ENCODE measurements at places on chromosomes 2 and 18.

DNA sequence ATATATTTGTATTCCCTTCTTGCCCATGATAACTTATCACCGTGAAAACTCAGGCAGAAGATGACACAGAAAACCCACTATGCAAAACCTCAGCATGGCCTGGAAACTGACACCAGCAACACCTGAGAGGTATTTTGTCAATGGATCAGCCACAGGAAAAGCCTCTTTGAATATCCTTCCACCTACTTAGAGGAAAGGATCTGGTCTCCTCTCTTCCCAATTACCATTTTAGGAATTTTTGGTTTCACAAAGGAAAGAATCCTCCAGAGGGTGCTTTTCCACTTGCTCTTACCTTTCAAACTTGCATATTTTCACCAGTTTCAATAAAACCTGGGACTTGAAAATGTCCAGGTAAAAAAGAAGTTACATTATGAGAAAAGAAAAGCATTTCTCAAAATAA, 20.0 kb upstream of the MEIS1 start:
- ATAC-seq, result no peak
- no peak overlapping the region for H3K4me3 ChIP-seq
- H3K4me1 ChIP-seq, result no peaks in the 10 kb centered on the region
- no peak overlapping the region for H3K27ac ChIP-seq
- no peaks in the 10 kb centered on the region for H3K36me3 ChIP-seq

DNA sequence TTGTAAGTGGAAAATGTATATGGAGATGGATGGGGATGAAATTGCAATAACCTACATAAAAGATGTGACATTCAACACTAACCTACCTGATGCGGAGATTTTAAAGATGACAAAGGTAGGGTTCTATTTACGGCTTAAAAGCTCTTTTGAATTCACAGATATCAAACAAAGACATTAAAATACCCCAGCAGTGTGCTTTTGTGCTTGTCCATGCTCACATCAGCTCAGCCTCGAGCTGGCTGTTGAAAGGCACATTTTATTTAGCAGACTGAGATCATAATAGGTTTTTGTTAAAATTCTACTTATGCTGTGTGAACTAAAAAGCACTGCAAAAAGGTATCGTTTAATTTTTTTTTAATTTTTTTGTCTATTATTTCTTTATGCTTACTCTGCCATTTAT, 96.0 kb upstream of the CDCA7 start:
- ATAC-seq, result no peak
- no peak overlapping the region for H3K27ac ChIP-seq
- no peaks in the 10 kb centered on the region for H3K27me3 ChIP-seq
- peaks cover 23% of the 10 kb centered on the region for H3K36me3 ChIP-seq

DNA sequence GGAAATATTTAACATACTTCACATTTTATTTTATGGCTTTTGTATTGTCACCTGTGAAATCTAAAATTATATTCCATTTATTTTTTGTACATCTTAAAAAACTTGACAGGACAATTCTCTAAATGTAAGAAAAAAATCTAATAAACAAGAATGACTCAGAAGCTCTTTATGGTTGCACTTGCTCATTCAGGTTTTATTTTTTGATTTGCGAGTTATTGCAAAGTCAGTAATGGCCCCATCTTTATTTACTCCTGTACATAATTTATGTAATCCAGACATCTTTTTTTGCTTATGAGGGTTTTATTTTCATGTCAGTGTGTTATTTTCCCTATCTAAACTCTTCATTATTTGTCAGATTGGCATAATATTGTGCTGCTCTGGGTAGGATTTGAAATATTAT, 145.1 kb downstream of the MBD5 start:
- H3K27ac ChIP-seq, result no peak overlapping the region
- H3K4me1 ChIP-seq, result no peaks in the 10 kb centered on the region
- H3K27me3 ChIP-seq, result no peaks in the 10 kb centered on the region

GRCh38 chr2:46684661-46685060, 205.3 kb downstream of the TMEM247 start:
- no peaks in the 10 kb centered on the region for H3K27me3 ChIP-seq
- no peak overlapping the region for H3K27ac ChIP-seq
- H3K36me3 ChIP-seq, result no peaks in the 10 kb centered on the region
- ATAC-seq, result no peak

- H3K27ac ChIP-seq, result peak overlapping the region; percentile 54
- ATAC-seq, result no peak
- no peak overlapping the region for H3K4me3 ChIP-seq
- H3K27me3 ChIP-seq, result no peaks in the 10 kb centered on the region
These were observed 3.5 kb downstream of the CTDP1 start for GRCh38 chr18:79682894-79683625.

GRCh38 chr2:69114534-69114933, 101.6 kb downstream of the ANTXR1 start:
- no peak overlapping the region for H3K27ac ChIP-seq
- no peak overlapping the region for H3K4me3 ChIP-seq
- H3K27me3 ChIP-seq, result no peaks in the 10 kb centered on the region
- no peak for ATAC-seq
- no peaks in the 10 kb centered on the region for H3K36me3 ChIP-seq

DNA sequence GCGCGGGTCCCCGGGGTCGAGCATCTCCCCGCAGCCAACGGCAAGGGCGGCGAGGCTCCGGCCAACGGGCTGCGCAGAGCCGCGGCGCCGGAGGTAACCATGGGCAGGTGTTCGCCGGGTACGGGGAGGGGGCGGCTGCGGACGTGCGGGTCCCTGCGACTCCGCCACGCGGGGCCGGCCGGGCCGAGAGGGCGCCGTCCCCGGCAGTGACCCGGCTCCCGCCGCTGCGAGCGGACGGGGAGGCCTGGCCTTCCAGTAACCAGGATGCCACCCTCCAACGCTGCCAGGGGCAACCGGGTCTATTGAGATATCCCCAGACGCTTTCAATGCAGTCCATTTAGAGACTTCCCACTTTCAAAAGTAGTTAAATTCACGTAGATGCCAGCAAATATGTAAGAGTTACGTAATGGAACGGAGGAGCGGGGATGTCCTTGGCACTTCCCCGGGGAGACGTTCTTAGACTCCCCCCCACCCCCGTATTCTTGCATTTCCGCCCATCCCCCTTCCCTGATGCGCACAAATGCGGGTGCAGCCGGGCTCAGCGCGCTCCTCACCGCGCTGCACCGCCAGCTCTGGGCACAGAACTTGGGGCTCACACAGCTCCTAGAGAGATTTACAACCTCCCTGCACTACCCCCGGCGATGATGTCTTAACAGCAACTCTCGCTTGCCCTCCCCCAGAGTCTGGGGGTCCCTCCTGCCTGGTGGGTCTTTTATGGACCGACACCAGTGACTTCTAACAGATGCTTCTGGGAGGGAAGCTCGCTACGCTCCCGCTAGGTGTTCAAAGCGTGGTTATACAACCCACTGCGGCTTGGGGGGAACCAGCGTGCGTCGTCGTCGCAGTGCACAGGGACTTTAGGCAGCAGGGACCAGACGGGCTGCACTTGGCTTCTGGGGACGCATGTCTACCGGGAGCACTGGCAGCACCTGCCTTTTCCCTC, 657 bp downstream of the SGPP2 start:
- H3K27me3 ChIP-seq, result no peaks in the 10 kb centered on the region
- peak overlapping the region; percentile 81 for H3K27ac ChIP-seq
- peaks cover 12% of the 10 kb centered on the region for H3K36me3 ChIP-seq
- peaks cover 52% of the 10 kb centered on the region for H3K4me1 ChIP-seq
- peak overlapping the region; percentile 84 for H3K4me3 ChIP-seq

- ATAC-seq, result no peak
- no peaks in the 10 kb centered on the region for H3K36me3 ChIP-seq
- no peak overlapping the region for H3K27ac ChIP-seq
- no peaks in the 10 kb centered on the region for H3K4me1 ChIP-seq
These were observed 63.0 kb downstream of the GLI2 start for GRCh38 chr2:120798567-120799247.

- ATAC-seq, result no peak
- H3K4me1 ChIP-seq, result peaks cover 66% of the 10 kb centered on the region
- H3K27ac ChIP-seq, result no peak overlapping the region
- no peak overlapping the region for H3K4me3 ChIP-seq
- no peaks in the 10 kb centered on the region for H3K27me3 ChIP-seq
These were observed 20.8 kb downstream of the TTC39C start for GRCh38 chr18:24035316-24035715.

GRCh38 chr2:45889053-45889452, 237.6 kb downstream of the PRKCE start:
- no peaks in the 10 kb centered on the region for H3K36me3 ChIP-seq
- H3K27me3 ChIP-seq, result no peaks in the 10 kb centered on the region
- peak; percentile 91 for ATAC-seq
- peaks cover 82% of the 10 kb centered on the region for H3K4me1 ChIP-seq
- H3K4me3 ChIP-seq, result no peak overlapping the region

GRCh38 chr2:215055891-215056290, 82.5 kb downstream of the ABCA12 start:
- H3K36me3 ChIP-seq, result no peaks in the 10 kb centered on the region
- no peak for ATAC-seq
- no peaks in the 10 kb centered on the region for H3K27me3 ChIP-seq
- no peaks in the 10 kb centered on the region for H3K4me1 ChIP-seq

DNA sequence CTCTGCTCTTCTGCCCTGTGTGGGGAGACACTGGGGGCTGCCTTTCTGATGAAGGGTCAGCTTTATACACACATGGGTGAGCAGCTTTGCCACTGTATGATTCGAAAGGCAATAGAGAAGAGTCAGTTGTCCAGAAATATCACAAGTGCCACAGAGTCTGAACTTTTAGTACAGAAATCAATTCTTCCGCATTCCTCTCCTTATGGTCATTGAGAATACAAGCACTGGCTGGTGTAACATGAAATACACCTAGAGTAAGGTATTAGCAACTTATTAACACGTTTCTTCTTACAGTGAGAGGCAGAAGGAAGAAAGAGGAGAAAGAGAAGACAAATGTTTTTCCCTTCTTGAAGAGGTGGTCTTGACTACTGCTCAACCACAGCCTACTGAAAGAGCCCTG, 579.2 kb downstream of the ZEB2 start:
- H3K27ac ChIP-seq, result no peak overlapping the region
- peaks cover 16% of the 10 kb centered on the region for H3K4me1 ChIP-seq
- peaks cover 45% of the 10 kb centered on the region for H3K27me3 ChIP-seq
- no peak overlapping the region for H3K4me3 ChIP-seq

- H3K36me3 ChIP-seq, result peaks cover under 1% of the 10 kb centered on the region
- peak overlapping the region; percentile 97 for H3K4me3 ChIP-seq
- peaks cover 21% of the 10 kb centered on the region for H3K4me1 ChIP-seq
- no peaks in the 10 kb centered on the region for H3K27me3 ChIP-seq
These were observed 472 bp upstream of the PLEKHM3 start for GRCh38 chr2:208025814-208026184.

DNA sequence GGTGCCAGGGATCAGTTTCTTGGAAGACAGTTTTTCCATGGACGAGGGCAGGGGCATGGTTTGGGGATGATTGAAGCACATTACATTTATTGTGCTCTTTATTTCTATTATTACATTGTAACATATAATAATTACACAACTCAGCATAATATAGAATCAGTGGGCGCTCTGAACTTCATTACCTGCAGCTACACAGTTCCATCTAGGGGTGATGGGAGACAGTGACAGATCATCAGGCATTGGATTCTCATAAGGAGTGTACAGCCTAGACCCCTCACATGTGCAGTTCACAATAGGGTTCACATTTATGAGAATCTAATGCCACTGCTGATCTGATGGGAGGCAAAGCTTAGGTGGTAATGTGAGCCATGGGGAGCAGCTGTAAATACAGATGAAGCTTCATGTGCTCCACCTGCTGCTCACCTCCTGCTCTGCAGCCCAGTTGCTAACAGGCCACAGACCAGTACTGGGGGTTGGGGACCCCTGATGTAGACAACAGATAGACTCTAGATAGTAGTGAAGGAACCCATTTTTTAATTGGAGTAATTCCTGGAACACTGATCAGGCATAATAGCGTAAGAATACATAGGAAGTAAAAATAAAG, 41.5 kb upstream of the MC4R start:
- ATAC-seq, result no peak
- no peaks in the 10 kb centered on the region for H3K4me1 ChIP-seq
- H3K27me3 ChIP-seq, result no peaks in the 10 kb centered on the region
- H3K4me3 ChIP-seq, result no peak overlapping the region
- no peaks in the 10 kb centered on the region for H3K36me3 ChIP-seq
- H3K27ac ChIP-seq, result no peak overlapping the region

GRCh38 chr18:13474336-13474735, 252.0 kb downstream of the FAM210A start:
- no peak for ATAC-seq
- H3K4me1 ChIP-seq, result no peaks in the 10 kb centered on the region
- no peaks in the 10 kb centered on the region for H3K27me3 ChIP-seq
- no peak overlapping the region for H3K4me3 ChIP-seq
- peaks cover 46% of the 10 kb centered on the region for H3K36me3 ChIP-seq

- H3K27ac ChIP-seq, result no peak overlapping the region
- H3K4me3 ChIP-seq, result peak overlapping the region; percentile 16
- H3K27me3 ChIP-seq, result peaks cover 37% of the 10 kb centered on the region
These were observed 302.8 kb downstream of the NCKAP5 start for GRCh38 chr2:133265432-133265949.

GRCh38 chr2:207662203-207662602, 37.0 kb upstream of the METTL21A start:
- H3K27ac ChIP-seq, result peak overlapping the region; percentile 95
- H3K36me3 ChIP-seq, result no peaks in the 10 kb centered on the region
- H3K27me3 ChIP-seq, result no peaks in the 10 kb centered on the region
- H3K4me1 ChIP-seq, result peaks cover 60% of the 10 kb centered on the region
- H3K4me3 ChIP-seq, result peak overlapping the region; percentile 76

DNA sequence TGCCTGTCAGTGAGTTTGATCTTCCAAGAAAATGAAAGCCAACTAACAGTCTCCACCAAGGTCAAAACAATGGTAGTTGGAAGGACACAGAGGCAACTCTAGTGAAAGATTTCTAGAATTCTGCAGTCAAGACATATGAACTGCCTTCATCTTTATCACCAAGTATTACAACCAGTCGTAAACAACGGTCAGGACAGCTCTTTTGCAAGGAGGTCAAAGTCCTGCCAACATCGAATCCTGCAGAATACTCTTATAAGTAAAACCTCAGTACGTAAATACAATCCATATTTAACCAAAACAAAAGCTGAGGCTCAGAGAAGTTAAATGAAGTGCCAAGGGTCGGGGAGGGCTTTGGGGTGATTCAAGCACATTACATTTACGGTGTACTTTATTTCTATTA, 3.1 kb downstream of the FEZ2 start:
- H3K36me3 ChIP-seq, result peaks cover 31% of the 10 kb centered on the region
- no peak overlapping the region for H3K27ac ChIP-seq
- no peaks in the 10 kb centered on the region for H3K27me3 ChIP-seq
- peaks cover 52% of the 10 kb centered on the region for H3K4me1 ChIP-seq
- ATAC-seq, result no peak

- H3K36me3 ChIP-seq, result no peaks in the 10 kb centered on the region
- no peak for ATAC-seq
- no peaks in the 10 kb centered on the region for H3K27me3 ChIP-seq
- no peak overlapping the region for H3K27ac ChIP-seq
- no peaks in the 10 kb centered on the region for H3K4me1 ChIP-seq
- no peak overlapping the region for H3K4me3 ChIP-seq
These were observed 107.6 kb downstream of the LRP2 start for GRCh38 chr2:169254774-169255173.

GRCh38 chr2:224959556-224959955, 82.7 kb downstream of the DOCK10 start:
- no peaks in the 10 kb centered on the region for H3K27me3 ChIP-seq
- peaks cover 83% of the 10 kb centered on the region for H3K4me1 ChIP-seq
- H3K36me3 ChIP-seq, result peaks cover 60% of the 10 kb centered on the region
- no peak overlapping the region for H3K4me3 ChIP-seq

- no peak overlapping the region for H3K4me3 ChIP-seq
- no peak overlapping the region for H3K27ac ChIP-seq
These were observed 203.5 kb downstream of the NDUFA10 start for GRCh38 chr2:239821694-239822075.
